RKO (cell line): ENCODE measurements at places on chromosomes 4 and X.
A peak's percentile ranks its signal among the peaks of the same experiment; 100 is the strongest.

GRCh38 chr4:122152711-122153226 is 638 bp downstream of the BLTP1 start:
- DNase-seq: peak; percentile 62

DNA sequence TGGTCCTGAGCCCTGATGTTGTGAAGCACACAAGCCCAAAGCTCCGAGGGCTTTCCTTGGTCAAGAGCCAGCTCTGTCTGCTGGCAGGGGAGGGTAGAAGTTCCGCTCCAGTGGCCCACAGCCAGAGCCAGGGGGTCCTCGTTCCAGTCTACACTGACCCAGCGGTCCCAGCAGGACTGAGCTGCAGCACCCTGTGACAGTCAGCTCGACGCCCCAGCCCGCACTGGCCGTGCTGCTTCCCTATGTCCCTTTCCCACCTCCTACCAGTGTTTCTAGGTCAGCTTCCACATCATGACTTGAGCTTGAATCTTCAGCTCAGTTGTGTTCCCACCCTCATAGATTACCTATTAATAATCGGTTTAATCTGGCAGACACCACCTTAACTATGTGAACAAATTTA is 22.5 kb upstream of the DCTD start:
- no peak for DNase-seq

DNA sequence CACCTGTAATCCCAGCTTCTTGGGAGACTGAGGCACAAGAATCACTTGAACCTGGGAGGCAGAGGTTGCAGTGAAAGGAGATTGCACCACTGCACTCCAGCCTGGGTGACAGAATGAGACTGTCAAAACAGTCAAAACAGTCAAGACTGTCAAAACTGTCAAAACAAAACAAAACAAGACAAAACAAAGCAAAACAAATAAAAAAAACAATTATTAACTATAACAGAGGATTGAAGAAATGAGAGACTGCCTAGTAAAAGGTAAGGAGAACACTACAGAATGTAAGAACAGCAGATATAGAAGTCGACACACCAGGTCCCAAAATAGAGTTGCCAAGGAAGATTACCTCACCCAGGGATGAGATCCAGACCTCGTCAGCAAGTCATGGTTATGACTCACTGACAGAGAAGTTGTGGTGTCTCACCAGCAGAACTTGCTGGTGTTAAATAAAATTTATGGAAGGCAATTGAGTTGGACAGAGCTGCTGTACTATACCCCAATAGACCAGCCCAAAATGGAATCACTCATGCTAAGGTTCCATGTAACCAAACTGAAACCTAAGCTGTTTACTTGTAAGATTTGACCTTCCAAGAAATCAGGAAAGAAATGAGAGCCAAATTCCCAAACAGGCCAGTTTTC is 32.1 kb upstream of the GK start:
- peak; percentile 84 for DNase-seq

- DNase-seq: no peak
Measured at GRCh38 chr4:69490271-69490670, 5.4 kb downstream of the UGT2B4 start.

DNA sequence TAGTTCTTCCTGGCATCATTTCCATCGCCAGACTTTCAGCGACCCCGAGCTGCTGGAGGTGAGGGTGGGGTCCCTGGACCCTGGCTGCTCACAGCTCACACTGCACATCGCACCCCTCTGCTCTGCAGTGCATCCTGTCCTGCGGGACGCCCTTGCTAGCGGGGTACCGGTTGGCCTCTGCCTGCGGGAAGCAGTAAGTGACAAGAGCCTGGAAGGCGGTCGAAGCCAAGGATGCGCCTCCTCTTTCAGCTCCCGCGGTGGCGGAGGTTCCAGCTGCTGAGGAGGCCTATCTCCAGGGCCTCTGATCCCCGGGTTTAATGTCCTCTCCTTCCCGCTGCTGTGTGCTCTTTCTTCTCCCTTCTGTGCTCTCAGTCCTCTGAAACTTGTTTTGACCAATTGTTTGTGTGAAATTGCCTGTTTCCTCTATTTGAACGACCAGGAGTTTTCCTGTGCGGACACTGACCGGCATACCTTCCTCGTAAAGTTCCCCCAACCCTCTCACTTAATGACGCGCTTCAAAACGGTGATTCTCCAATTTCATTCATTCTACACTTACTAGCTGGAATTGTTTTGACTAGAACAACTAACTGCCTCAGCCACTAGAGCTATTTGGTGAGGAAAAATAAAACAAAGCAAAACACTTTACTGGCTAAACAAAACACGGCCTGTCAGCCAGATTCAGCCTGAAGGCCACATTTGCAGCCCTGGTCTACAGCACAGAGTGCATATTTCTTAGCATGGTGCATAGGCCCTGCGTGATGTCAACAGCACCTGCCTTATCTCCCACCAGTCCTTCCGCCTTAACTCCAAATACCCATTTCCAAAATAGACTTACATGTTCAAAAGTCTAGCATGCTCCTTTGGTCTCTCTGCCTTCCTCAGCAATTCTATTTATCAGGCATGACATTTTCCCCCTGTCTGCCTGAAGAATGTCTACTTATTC is 28.0 kb downstream of the MGAT4D start:
- DNase-seq: no peak

- DNase-seq: no peak
Measured at GRCh38 chr4:93777081-93777460, 51.5 kb upstream of the ATOH1 start.

GRCh38 chrX:53237056-53237455 is 12.0 kb upstream of the KDM5C start:
- DNase-seq: no peak

- no peak for DNase-seq
Measured at GRCh38 chr4:15132739-15133138, 130.5 kb downstream of the CPEB2 start.

- peak; percentile 73 for DNase-seq
Measured at GRCh38 chr4:4595252-4595651, 53.4 kb upstream of the STX18 start.

GRCh38 chrX:46178763-46179162 is 366.5 kb downstream of the ZNF674 start:
- DNase-seq: no peak

GRCh38 chrX:119573840-119574393 is 446 bp upstream of the UBE2A start:
- peak; percentile 53 for DNase-seq

- DNase-seq: peak; percentile 74
Measured at GRCh38 chr4:38034986-38035882, 75.0 kb downstream of the PTTG2 start.

DNA sequence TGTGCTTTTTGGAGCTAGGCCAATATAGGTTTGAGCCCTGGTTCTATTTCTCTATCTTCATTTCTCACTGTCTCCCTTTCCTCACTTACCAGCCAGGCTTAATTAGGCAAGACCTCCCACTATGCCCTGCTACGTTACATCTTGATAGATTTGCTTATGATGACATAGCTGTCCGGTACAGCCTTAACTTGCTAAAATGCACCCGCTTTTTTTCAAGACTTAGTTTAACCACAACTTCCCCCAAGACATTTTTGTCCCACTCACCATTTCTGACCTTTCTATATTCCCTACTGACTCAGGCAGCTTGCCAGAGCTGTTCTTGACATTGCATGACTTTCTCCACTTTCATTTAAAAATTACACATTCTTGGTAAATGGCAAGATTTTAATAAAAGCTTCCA is 152.6 kb downstream of the MID1 start:
- DNase-seq: no peak

GRCh38 chr4:37132351-37132974 is 112.1 kb upstream of the NWD2 start:
- DNase-seq: peak; percentile 2

GRCh38 chr4:16384576-16384975 is 158.3 kb upstream of the TAPT1 start:
- DNase-seq: no peak

DNA sequence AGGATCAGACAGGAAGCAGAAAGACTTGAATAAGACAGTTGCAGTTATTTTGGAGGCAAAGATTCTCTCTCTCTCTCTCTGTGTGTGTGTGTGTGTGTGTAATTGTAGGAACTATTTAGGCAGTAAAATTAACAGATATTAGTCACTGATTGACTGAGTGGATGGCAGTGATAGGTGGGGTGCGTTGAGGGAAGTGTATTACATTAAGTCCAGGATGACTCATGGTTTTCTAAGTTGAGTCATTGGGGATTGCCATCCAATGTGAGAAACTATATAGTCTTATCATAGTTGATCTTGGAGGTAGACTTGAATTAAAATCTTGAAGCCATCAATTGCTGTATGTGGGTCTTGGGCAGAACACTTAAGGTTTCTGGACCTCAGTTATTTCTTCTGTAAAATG is 75.4 kb downstream of the AR start:
- DNase-seq: peak; percentile 57

DNA sequence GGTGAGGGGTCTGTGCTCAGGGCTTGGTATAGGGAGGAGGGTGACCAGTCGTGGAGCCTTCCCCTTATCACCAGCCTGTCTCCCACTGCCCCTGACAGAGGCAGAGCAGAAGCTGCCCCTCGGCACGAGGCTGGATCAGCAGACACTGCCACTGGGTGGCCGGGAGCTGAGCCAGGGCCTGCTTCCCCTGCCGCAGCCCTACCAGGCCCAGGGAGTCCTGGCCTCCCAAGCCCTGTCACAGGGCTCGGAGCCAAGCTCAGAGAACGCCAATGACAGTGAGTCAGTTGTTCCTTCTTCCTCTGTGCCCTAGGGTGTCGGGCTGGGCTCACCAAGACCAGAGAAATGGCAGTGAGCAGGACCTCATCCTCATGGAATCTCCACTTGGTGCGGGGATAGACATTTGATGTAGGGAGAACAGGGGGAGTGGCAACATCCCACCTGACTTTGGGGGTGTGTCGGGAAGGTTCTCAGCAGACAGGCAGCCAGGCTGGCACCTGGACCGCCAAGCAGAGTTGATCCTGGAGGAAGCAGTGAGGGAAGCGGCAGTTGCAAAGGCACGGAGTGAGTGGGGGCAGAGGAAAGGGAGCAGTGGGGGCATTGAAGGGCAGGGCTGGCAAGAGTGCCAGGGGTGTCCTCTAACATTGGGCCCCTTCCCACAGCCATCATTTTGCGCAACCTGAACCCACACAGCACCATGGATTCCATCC is 14.3 kb upstream of the UBA1 start:
- no peak for DNase-seq

GRCh38 chr4:112110059-112110425 is 35.2 kb upstream of the FAM241A start:
- DNase-seq: no peak

GRCh38 chr4:87540146-87541058 is 11.2 kb upstream of the SPARCL1 start:
- no peak for DNase-seq

GRCh38 chr4:80305466-80305865 is 30.1 kb upstream of the CFAP299 start:
- peak; percentile 90 for DNase-seq
